ENCODE measurements at places on chromosomes 3 and 15.

DNA sequence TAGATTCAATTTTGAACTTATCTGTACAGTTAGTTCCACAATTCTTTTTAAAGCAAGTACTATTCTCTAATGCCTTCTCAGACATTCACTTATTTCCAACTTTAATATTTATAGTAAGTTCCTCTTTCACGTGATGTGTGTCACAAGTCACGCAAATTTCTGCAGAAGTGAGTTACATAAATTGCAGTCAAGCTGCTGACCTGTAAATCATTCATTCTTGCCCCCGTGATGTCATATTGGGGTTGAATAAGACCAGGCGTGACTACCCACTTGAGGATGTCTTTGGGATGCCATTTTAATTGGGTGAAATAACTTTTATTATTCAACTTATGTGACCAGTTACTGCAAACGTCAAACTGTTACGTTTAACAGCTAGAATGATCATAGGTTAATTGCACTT, 15.1 kb downstream of the PPARG start:
- DNase-seq = no peak

DNA sequence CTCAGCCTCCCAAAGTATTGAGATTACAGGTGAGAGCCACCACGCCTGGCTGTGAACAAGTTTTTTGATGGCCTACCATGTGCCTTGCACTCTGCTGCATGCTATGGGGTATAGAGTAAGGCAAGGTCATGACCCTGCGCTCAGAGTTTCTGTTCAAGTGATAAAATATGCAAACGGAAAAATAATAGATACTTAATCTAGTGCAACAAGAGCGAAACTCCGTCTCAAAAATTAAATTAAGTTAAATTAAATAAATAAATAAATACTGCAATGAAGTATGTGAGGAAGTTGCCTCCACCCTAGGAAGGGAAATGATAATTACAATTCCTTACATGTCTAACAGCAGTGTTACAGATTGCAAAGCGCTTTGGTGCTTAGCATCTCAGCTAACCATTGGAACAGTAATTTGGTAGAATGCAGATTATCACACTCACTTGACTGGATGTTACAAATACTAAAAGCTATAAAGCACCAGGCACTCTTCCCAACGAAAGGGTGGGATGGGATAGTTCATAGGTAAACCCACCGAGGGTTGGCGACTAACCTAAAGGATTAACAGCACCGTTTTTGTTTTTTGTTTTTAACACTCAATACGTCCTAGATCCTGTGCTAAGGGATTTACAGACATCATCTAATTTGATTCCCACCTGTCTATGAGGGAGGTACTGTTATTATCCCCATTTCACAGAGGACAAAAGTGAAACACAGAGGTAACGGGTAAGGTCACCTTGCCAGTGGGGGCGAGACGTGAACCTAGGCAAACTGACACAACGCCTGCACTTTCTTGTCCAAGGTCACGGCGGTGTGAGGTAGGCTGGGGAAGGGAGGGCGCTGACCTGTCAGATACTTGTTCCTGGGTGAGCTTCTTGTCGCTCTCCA, 793 bp upstream of the FANCD2 start:
- DNase-seq = no peak

DNA sequence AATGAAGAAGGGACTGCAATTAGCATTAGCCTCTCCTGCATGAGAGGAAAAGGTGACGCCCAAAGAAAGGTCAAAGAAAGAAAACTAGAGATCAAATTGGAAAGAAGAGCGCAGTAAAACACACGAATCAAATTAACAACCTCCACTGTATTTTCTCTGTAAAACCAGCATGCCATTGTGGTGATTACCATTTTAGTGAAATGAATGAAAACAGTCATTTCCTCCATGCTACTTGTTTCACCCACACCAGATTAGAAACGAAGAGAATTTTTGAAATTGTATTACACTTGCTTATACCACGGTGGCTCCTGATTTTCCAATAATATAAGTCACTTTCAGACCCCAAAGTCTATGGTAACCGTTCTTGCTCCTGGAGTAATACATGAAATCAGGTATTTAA, 71.6 kb downstream of the SUMF1 start:
- DNase-seq = no peak

GRCh38 chr15:38080651-38081275, 146.3 kb downstream of the TMCO5A start:
- no peak for DNase-seq

DNA sequence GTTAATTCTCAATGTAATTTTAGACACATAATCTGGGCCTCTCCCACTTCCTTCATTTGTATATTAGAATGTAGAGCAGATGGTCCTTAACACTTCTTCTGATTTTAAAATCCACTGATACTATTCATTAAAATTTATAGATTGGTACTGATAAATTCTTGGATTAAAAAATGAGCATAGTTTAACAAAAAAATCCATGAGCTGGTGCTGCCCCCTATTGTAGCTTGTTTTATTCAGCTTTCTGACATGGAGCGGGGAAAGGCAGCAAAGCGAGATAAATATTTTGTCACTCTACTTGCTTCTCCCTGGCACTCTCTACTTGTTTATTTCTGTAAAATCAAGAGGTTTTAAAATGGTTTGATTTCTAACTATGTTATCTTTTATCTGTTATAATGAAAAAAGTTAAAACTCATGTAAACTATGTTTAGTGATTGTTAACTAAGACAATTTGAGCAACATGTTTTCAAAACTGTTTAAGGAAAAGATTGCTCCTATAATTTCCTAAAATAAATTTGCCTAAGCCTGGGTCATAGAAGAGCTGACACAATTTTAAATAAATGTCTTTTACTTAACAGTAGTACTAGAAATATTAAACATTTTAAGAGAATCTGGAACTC, 26.5 kb upstream of the PLOD2 start:
- DNase-seq = no peak

DNA sequence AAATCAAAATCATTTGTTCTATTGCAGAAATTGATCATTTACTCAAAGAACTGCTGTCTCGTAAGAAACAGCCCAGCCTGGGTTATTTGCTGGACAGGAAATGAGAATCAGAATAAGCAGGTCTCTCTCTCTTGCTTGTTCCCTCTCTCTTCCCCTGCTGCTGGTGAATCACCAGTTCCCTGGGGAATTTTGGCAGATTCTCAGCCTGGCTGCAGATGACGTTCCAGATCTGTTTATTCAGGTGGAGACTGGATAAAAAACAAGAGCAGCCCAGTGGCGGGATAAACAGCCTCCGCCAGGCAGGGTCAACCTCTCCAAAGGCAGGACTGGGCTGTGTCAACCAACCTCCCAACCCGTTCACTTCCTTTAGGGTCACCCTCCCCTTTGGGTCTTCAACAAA, 72.1 kb downstream of the LRIG1 start:
- DNase-seq = no peak

GRCh38 chr3:133374708-133375402, 25.0 kb upstream of the BFSP2 start:
- DNase-seq = no peak

- DNase-seq = no peak
Measured at GRCh38 chr3:50557106-50557505, 10.4 kb downstream of the C3orf18 start.

DNA sequence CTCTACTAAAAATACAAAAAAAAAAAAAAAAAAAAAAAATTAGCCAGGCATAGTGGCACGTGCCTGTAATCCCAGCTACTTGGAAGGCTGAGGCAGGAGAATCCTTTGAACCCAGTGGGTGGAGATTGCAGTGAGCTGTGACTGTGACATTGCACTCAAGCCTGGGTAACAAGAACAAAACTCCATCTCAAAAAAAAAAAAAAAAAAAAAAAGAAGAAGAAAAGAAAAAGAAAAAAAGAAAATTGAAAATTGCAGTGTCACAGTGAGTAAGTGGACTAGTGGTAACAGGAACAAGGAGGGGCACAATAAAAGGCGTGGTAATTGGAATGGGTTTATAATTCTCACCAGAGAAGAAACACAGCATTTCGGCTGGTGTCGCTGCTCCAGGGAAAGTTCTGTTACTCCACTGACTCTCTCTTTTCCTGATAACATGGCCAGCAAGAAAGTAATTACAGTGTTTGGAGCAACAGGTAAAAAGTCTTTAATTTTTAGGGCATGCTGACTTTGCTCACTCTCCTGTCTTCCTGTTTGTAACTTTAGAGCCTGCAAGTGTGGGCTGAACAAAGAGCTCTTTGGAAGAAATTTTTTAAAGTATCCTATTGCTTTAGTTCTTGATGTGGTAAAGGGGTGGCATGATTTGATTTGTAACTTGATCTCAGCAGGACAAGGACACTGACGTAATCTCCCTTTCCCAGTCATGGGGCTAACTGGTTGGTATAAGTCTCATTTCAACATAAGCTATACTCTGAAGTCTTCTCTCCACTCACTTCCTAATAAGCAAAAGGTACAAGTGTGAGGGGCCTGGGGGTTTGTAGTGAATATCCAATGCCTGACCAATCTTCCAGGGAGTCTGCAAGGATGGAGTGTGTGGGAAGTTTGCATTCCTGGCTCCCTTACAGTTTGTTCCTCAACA, 22.1 kb upstream of the TRA2B start:
- no peak for DNase-seq

GRCh38 chr3:193862843-193863242, 269.8 kb downstream of the OPA1 start:
- DNase-seq = no peak

- DNase-seq = no peak
Measured at GRCh38 chr3:184694133-184694665, 17.7 kb downstream of the MAGEF1 start.

DNA sequence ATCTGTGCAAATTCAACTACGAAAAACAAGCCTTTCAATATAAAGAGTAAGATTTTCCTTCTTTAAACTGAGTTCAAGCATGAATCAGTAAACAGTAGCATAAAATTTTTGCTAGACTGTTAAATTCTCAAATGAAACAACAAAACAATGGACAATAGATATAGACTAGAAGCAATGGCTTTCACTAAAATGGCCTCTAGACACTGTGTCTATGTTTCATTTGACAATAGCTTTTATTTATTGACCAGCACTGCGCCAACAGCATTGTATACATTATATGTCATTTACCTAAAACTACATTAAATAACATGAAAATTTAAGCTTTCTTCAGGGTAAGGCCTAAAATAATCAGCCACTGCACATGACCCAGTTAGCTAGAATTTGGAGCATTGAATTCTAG, 148.5 kb downstream of the DUT start:
- DNase-seq = no peak

DNA sequence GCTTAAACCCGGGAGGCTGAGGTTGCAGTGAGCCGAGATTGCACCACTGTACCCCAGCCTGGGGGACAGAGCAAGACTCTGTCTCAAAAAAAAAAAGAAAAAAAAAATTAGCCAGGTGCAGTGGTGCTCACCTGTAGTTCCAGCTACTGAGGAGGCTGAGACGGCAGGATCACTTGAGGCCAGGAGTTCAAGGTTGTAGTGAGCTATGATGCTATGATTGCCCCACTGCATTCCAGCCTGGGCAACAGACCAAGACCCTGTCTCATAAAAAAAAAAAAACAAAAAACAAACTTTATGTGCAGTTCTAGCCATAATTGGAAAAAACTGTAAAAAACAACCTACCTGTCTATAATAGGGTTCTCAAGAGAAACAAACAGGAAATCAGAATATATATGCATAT, 39.9 kb upstream of the IGF2BP2 start:
- DNase-seq = no peak

GRCh38 chr3:124174476-124174875, 182.6 kb upstream of the ROPN1 start:
- no peak for DNase-seq

GRCh38 chr15:96268442-96269204, 61.9 kb upstream of the NR2F2 start:
- DNase-seq = no peak

- no peak for DNase-seq
Measured at GRCh38 chr3:183318877-183319276, 65.8 kb downstream of the B3GNT5 start.

GRCh38 chr3:122979211-122979610, 48.4 kb downstream of the SEMA5B start:
- DNase-seq = no peak

DNA sequence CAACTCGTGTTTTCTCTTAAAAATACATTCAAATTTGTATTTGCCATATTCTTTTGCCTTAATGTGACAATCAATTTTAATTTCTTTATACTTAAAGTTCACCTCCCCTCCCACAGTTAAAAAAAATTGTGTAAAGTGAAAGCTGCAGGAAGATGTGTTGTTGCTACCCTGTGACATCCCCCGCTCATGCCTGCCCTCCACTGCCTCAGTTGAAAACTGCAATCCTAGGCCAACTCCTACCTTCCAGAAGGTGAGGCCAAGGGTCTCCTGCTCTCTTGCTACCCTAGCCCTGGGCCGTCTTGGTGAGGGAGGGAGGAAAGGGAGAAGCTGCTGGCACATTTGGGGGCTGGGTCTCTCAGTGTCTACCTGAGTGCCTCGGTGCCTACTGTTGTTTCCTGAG, 57.0 kb upstream of the CMTM7 start:
- DNase-seq = peak; percentile 66

DNA sequence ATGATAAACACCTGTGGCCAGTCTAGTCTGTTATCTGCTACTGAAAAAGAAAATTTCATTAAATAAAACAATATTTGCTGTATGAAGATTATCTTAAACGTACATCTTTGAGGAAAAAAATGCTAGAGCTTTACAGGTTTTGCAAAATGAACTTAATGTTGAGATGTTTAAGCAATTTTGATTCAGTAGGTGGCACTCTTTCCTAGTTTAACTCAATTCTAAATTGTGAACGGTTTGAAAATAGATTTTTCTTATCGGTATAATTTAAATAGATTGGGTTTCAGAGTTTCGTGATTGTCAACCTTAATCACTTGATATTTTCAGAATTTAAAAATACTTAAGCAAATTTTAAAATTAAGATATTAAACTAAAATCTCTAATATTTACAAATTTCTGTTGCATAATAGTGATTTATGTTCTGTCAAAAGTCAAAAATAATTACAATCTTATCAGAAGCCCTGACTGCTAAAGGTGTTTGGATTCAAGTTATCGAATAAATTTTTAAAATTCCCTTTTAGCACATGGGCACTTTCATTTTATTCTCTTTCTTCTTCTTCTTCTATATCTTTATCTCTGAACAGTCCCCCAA, 7.0 kb upstream of the RNF111 start:
- DNase-seq = no peak

DNA sequence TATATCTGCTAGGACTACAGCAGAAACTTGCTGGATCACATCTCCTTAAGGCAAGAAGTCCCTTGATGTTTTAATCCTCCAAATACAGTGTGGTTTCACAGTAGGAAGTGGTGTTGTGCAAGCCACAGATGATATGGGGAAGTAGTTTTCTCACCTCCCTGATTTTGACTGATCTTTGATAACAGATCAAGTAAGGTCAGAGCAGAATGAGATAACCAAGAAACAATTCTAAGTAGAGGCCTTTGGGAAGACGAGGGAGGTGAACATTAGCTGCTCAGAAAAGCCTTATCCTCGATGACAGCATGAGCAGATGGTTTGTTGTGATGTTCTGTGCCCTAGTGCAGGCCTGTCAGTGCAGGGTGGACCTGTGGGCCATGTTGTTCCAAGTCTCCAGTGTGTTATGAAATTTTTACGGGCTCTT, 61.3 kb downstream of the RIOX2 start:
- no peak for DNase-seq

GRCh38 chr15:65300924-65301441, 3.5 kb upstream of the RNU5B-1 start:
- DNase-seq = no peak

- no peak for DNase-seq
Measured at GRCh38 chr3:163863146-163863545, 1215.2 kb downstream of the SI start.
